ENCODE measurements at places on chromosomes 2 and 18.

DNA sequence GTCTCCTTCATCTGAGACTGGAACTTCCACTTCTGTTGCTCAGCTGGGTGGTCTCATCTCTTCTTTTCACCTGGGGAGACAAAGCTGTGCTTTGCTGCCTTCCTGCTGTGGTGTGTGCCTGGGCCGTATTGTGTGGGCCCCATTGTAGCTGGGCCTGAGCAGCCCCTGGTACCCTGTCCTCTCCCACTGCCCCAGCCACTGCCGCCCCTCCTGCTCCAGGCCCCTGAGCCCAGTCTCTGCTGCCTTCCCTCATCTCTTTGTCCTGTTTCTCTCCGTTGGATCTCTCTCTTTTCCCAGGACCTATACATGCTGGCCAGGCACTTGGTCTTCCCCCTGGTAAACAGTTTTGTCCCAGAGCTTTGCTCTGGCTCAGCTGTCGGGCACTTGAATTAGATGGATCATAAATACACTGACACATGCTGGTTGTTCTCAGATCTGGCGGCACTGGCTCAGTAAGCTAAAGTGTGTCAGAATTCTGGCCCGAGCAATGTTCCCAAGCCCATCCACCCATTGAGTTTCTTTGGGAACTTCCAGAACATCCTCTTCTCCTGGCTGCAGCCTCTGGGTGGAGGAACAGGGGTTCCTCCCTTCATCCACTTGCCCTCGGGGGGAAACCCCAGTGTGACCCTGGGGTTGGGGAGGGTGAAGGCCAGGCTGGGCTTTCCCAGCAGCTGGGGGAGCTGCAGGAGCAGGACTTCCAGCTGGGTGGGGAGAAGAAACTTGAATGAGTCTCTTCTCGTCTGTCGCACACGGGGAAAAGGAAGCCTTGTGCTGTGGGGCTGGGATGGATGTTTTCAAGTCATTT lies 99.0 kb downstream of the DGKD start:
- no peak for DNase-seq

GRCh38 chr2:269356-270030 lies 4.7 kb downstream of the ACP1 start:
- DNase-seq, result no peak

GRCh38 chr2:22912398-22912797 lies 472.6 kb upstream of the KLHL29 start:
- DNase-seq, result no peak

- DNase-seq, result no peak
Measured at GRCh38 chr2:75290600-75291150, 91.4 kb upstream of the TACR1 start.

DNA sequence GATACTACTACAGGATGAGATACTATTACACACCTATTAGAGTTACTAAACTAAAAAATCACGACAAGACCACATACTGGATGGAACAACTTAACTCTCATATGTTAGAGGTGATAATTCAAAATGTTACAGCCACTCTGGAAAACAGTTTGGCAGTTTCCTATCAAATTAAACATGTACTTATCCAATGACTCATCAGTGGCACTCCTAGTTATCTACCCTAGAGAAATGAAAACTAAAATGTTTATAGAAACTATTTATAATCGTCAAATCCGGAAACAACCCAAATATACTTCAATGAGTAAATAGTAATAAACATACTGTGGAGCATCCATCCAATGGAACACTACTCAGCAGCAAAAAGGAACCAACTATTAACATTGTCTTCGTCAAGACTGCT lies 137.0 kb upstream of the RBBP8 start:
- DNase-seq, result no peak

DNA sequence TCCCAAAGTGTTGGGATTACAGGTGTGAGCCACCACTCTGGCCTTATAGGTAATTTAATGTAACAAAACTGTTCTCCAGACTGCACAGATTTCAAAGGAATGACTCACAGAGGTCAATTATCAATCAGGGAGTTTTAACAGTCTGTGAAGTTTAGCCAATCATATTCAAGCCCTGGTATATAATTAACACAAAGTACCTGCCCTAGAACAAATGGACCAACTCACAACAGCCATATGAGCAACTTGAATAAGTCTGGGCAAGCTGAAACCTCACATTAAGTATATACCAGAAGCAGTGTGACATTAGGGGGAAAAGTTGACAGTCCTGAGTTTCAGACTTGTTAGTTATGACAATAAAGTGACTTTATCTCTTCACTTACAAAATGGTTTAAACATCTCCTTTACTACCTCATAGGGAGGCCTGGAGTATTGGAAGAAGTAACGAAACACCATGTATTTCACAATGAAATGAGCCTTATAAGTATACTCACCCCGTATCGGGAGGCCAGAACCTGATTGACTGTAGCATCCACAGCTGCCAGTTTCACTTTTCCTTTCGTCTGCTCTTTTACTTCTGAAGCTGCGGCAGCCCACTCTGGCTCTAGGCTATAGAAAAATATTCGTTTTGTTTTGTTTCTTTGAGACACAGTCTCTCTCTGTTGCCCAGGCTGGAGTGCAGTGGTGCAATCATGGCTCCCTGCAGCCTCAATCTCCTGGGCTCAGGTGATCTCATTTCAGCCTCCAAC lies 22.2 kb downstream of the PDIA6 start:
- DNase-seq, result no peak

GRCh38 chr18:11865071-11865470 lies 13.9 kb downstream of the CHMP1B start:
- no peak for DNase-seq

All from NCI-H1092 (cell line).